ENCODE measurements at places on chromosomes 3 and 15.

DNA sequence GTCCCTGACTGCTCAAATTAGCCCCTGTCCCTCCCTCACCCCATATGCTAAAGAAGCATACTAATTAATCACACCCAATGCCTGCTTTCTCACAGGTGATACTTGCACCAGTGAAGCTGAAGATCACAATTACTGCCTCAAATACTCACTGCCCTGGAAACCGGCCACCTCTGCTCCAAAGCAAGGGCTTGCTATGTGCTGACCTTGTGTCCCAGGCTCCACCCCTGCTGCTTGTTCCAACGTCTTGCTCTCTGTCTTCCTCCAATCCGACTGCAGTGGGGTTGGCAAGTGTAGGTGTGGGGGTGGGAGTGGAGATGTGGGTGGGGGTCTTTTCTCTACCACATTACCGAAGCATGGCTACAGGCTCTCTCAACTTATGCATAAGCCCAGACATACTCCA is 55.7 kb upstream of the PSMD6 start:
- DNase-seq = no peak

DNA sequence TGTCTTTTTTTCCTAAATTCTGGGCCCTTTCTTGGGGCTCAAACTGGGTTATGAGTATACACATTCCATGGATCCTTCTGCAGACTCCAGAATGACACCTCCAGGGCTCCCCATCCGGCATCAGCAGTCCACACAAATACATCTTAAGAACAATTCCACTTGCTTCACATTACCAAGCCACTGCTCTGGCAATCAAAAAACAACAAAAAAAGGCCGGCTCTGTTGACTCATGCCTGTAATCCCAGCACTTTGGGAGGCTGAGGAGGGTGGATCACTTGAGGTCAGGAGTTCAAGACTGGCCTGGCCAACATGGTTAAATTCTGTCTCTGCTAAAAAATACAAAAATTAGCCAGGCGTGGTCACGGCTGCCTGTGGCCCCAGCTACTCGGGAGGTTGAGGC is 49.9 kb upstream of the LPP start:
- no peak for DNase-seq

- peak; percentile 43 for DNase-seq
Measured at GRCh38 chr3:94004301-94004910, 24.0 kb downstream of the STX19 start.

DNA sequence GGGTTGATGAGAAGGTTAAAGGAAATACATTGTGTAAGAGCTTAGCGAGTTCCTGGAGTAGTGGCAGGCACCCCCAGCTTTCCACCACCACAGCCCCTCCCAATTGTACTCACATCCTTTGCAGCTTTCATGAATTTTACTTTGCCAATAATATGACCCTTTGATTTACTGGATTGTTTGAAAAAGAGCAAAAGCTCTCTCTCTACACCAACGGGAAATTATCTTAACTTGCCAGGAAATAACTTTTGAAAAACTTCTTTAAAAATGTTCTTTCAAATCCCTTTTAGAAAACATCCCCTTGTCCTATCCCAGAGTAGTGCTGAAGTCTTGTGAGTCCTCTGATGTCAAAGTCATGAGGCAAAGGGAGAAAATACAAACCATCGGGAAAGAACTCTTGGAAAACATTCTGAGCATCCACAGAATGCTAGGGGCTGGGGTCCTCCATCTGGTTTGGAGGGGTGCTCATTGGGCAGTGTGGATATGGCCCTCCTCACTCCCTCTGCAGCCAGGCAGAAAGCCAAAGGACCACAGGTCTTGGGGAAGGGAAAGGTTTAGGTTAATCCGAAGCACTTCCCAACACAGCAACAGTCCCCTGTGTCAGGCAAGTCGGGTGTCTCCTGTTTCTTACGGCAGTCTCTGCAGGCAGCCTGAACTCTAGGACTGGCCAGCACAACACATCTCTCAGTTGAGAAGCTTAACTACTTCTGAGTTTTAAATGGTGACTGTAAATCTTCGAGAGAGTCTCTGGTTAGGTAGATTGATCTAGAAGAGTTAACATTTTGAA is 36.5 kb downstream of the BOC start:
- DNase-seq = no peak

- no peak for DNase-seq
Measured at GRCh38 chr3:184986366-184986889, 166.4 kb downstream of the C3orf70 start.

DNA sequence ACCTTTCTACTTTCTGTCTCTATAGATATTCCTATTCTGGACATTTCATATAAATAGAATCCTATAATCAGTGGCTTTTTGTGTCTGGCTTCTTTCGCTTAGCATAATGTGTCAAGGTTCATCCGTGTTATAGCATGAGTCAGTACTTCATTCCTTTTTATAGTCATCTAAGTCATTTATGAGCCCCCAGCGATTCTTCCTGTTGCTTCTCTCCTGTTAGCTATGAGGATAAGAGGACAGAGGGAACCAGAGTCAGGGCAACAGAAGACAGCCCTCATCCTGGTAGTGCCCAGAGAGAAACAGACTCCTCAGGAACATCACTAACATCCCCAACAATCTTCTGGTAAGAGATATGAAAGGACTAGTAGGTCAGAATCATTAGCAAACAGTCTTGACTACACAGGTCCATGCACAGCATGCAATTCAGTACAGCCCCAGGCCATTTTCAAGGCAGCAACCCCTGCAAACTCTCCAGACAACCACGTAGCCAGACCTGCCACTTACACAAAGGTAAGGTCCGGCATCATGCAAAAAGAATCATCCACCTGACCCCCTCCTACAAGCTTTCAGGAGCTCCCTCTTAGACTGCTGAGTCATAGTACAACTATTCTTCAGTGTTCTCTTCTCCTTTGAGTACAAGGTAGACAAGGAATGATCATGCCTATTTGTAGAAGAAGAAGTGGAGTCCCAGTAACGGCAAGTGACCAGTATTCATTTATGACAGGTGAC is 91.5 kb downstream of the MYLK start:
- no peak for DNase-seq

DNA sequence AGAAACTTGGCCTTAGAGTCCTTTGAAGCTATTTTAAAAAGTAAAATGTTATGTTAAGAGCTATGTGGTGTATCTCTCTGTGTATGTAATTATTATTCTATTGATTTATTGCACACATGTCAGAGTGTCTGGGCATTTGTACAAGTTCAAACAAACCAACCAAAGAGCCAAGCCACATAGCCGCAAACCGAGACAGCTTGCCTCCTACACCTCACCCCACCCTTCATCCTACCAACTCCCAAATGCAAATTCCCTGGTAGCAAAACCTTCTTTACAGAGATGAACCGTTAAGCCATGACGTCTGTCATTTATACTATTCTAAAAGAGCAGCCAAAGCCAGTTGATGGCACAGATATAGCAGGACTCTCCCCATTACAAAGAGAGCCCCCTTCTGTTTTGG is 332.3 kb downstream of the ERC2 start:
- DNase-seq = no peak

- DNase-seq = peak; percentile 16
Measured at GRCh38 chr15:84099181-84099580, 136.4 kb upstream of the GOLGA6L4 start.

GRCh38 chr15:97459771-97460170 is 500.7 kb upstream of the ARRDC4 start:
- no peak for DNase-seq

DNA sequence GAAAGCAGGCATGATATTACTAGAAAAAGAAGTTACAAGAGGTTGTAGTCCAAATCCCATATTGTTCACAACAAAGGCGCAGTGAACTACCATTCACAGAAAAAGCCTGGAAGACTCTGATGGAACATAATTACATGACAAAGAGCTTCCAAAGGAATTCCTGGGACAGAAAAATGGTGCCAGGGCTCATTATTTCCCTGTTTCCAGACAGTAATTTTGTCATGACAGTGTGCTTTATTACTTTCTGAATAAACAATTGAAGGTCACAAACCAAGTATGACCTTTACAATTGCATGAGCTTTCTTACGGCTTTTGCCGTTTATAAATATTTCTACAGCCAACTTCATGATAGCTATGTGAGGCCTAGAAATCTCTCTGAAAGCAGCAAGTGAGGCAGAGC is 61.0 kb downstream of the CYFIP1 start:
- DNase-seq = no peak

- no peak for DNase-seq
Measured at GRCh38 chr15:37372064-37372463, 271.7 kb upstream of the MEIS2 start.

- DNase-seq = no peak
Measured at GRCh38 chr15:71538181-71538580, 272.2 kb upstream of the NR2E3 start.

DNA sequence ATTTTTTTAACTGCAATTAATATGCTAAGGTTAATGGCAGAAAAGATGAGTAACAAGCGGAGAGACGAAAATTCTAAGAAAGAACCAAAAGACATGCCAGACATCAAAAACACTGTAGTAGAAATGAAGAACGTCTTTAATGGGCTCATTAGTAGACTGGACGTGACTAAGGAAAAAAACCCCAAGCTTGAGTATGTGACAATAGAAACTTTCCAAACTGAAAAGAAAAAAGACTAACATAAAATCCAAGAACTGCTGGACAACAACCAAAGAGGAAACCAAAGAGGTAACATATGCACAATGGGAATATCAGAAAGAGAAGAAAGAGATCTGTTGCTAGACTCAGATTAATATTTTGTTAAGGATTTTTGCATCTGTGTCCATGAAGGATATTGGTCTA is 94.6 kb upstream of the SETMAR start:
- no peak for DNase-seq

- peak; percentile 51 for DNase-seq
Measured at GRCh38 chr15:94670438-94671034, 439.2 kb downstream of the MCTP2 start.

DNA sequence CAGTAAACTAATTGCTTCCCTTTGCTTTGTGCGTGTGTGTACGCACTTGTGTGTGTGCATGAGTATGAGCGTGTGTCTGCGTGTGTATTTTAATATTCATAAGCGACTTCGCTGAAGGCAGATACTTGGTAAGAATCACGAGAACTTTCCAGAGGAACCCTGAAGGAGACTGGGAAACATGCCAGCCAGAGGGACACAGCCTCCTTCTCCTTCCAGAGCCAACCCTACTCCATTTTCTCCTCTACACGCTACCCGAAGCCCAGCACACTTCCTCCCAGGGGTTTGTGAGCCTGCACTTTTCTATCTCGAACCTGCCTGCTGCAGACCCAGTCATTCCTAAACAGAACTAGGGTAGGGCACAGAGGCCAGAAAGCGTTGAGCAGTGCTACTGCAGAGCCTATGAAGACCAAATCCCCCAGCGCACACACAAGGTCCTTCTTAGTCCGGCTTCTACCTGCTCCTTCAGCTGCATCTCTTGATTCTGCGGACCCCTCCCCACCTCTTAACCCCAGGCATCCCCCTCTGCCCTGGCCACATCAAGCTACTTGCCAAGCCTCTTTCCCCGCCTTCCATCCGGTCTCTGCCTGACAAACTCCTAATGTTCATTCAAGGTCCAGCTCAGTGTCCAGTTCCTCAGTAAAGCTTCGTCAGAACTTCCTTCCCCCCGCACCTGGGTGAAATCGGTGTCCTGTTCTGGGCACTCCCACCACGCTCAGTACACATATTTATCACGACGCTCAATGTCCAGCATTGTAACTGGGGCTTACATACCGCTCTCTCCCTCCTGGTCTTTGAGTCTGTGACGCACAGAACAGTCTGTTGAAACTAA is 191.8 kb downstream of the FAM43A start:
- no peak for DNase-seq

- no peak for DNase-seq
Measured at GRCh38 chr3:66392512-66392911, 108.3 kb downstream of the LRIG1 start.

DNA sequence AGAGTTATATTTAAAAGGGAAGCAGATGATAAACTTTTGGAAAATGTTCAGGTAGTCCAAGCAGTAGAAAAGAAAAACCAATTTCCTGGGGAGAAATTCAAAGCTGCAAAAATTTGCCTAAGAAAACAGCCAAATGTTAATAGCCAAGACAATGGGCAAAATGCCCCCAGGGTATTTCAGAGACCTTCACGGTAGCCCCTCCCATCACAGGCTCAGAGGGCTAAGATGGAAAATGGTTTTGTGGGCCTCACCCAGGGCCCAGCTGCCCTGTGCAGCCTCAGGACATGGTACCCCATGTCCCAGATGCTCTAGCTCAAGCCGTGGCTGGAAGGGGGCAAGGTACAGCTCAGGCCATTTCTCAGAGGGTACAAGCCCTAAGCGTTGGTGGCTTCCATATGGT is 391.0 kb downstream of the ZIC4 start:
- no peak for DNase-seq

DNA sequence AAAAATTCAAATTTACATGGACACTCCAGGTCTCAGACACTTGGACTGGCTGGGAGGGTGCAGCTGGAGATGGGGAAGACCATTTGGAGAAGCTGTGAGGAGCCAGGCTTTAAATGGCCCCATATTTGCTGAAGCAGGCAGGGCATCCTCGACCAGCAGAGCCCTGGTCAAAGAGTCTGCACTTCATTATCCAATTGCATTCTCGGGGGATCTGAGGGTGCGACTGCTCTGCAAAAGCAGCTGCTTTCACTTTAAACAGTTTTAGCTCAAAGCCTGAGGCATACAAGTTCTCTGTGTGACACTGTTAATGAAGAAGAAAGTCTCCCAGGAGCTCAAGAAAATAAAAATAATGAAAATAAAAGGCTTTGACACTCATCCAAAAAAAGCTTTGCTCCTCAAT is 98.0 kb upstream of the SLC25A36 start:
- no peak for DNase-seq

Data from globus pallidus (tissue), 1 donor.